Activated CD4-positive, CD25-positive, alpha-beta regulatory T cell treated with anti-CD3 and anti-CD28 coated beads, Interleukin-2, amount 50 U/mL, for 72 hours (primary cell): ENCODE measurements at places on chromosomes 1 and 21.

- DNase-seq, result no peak
These were observed 19.9 kb downstream of the SYDE2 start for GRCh38 chr1:85180869-85181268.

DNA sequence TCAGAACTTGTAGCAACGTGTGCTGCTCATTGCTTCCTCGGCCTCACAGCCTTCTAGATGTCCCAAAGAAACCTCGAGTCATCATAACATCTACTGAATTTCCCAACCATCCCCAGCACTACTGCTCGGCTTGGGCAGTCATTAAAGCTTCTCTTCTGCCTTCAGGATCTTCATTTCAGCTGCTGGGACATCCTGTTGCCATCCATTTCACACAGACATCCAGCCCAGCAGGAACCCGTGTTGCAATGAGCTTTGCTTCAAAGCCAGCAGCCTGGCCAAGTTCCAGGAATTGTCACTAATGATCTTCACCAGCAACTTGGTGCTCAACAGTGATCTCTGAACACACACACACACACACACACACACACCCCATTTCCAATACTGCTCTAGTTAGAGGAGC is 18.5 kb downstream of the WLS start:
- DNase-seq, result no peak

DNA sequence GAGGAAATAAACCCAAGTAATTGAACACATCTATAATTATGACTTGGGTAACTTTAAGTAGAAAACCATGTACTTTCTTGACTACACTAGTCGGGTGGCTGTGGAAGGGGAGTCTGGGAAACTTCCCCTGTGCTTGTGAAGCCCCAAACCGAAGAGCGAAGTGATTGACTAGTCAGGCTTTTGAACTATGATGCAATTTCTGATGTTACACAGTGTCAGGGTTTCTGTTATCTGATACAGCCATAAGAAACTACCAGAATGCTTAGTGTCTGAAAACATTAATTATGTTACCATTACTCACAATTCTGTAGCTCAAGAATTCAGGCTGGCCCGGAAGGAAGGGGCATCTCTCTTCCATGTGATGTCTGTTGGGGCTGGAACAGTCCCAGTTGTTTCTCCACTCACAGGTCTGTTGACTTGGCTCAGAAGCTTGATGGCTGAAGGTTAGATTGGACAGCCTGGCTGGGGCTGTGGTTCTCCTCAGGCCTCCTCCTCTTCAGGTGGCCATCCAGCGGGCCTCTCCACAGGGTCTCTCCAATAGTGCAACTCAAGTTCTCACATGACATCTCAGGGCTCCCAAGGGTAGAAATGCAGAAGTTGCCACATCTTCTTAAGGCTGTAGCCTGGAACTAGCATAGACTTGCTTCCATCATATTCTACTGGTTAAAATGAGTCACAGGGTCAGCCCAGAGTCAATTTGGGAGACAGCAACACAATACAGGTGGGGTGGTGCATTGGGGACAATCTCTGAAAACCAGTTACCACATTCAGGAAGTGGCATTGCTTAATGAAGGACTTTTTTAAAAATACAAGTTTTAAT is 8.3 kb upstream of the C8B start:
- no peak for DNase-seq

DNA sequence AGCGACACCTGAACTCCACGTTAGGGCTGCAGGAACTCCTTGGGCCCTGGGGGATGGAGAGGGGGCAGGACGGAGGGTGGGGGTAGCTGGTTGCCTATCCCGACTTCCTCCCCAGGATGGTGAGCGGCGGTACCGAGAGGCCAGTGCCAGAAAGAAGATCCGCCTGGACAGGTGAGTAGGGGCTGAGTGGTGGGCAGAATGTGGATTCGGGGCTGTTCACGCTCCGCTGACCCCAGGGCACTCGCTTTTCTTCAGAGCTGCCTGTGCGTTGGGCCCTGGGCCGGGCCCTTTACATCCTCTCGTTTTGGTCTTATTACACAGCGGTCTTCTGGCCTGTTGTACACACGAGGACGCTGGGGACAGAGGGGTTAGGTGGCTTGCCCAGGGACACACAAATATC is 20.8 kb downstream of the FAM151A start:
- no peak for DNase-seq

GRCh38 chr1:37020653-37021277 is 13.6 kb downstream of the GRIK3 start:
- no peak for DNase-seq

GRCh38 chr1:184698016-184698415 is 56.6 kb downstream of the EDEM3 start:
- DNase-seq, result no peak

- DNase-seq, result no peak
These were observed 29.0 kb downstream of the MRPL39 start for GRCh38 chr21:25578056-25578961.

DNA sequence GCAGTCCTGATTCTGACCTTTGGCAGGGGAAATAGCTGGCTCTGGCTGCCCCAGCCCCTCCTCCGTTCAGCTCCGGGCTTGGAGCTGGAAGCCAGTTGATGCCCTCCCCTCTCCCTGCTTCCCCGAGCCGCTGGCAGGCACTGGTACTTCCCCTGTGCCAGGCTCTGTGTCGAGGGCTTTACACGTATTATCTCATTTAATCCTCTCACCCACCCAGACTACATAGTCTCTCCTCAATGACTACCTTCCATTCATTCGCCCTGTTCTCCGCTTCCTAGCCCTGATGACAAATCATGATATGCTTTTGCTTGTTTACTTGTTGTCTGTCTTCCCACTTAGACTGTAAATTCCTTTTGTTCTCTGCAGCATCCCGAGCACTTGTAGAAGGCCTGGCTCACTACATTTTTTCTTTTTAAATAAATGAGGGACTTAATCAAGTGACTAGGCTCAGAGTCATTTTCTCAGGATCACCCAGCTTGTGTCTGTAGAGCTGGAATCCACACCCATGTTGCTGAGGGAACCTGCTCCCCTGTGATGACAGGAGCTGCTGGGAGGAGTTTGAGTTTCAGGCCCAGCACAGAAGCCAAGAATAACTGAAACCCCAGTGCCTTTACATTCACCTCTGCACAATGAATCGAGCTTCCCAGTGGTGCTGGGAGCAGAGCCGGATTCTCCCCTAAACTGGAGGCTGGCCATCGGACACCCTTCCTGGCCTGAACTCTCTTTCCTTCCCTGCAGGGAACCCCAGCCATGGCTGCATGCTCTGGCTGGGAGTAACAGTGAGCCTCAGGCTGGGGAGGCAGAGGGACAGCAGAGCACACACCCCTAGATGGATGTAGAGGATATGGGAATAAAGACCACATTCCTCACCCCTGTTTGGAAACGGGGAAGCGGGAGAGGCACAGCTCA is 58.3 kb downstream of the UBIAD1 start:
- no peak for DNase-seq

DNA sequence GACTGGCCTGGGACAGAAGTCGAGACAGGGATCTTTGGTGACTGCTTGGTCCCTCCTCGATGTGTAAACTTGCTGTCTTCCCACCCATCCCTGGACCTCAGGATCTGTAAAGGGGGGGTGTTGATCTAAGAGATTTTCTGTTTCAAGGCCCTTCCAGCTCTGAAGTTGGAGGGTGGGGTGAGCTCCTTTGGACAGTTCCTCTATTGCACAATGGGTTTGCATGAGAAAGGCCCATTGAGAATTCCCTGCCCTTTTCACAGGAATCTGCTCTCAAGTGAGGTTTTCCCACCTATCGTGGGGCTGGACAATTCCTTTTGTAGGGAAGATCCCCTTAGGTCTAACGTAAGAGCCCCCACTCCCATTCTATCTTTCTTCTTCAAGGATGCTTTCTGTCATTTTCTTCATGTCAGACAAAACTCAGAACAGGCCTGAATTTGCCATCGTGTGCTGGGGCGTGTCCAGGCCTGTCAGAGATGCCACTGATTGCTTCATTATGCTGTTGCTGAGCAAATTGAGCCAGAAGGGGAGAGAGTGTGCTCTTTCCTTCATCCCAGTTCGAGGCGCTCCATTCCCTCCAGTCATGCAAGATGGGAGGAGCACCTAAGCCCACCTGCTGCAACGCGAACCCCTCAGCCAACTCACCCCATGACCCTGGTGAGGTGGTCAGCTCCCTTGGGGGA is 149.9 kb upstream of the IGSF21 start:
- DNase-seq, result no peak

- no peak for DNase-seq
These were observed 66.2 kb downstream of the PCNX2 start for GRCh38 chr1:233229288-233229687.

DNA sequence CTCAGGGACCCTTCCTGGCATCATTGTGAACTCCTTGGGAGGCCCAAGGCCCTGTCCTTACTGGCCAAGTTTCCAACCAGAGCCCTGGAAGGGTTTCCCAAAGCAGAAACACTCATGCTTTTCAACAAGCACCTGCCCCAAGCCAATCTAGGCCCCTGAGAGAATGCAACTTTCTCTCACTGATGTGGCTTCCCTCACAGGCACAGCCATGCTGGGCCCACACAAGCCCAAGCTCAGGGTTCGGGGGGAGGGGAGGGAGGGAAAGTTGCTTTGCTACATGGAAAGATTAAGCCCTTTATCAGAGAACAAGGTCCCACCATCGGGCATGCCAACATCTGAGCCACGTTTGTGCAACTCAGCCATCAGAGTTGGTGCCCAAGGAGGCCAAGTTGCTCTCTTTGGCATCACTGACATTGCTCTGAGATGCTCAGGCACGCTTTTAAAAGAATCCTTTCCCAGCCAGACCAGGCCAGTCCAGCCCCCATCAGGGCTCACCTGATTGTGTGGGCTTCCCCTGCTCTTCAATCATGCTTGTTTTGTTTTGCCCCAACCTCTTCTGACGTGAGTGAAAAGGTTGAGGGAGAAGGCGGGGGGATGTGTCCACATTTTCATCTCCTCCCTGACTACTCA is 43.5 kb downstream of the RIMS3 start:
- DNase-seq, result no peak

GRCh38 chr1:52676249-52676903 is 21.8 kb downstream of the COA7 start:
- no peak for DNase-seq
